Activated T-cell treated with anti-CD3 and anti-CD28 coated beads, Interleukin-2, amount 50 U/mL, for 4 hours (primary cell): ENCODE measurements at places on chromosomes 1 and 21. TPM values are rescaled to one million over a fixed set of nuclear protein-coding genes. Genes with fewer than 3 reads are reported as not detected.

The RASAL2 gene
- total RNA-seq: 0.03 TPM

The ARV1 gene
- 19.3 TPM for total RNA-seq

The RSPH1 gene
- total RNA-seq: not detected

The IPO9 gene
- 45.4 TPM for total RNA-seq

The DIRAS3 gene
- total RNA-seq: not detected

The GPR137B gene
- total RNA-seq: 6.0 TPM

The OR2T27 gene
- total RNA-seq: not detected

The LRRC39 gene
- 0.38 TPM for total RNA-seq

The FAM177B gene
- not detected for total RNA-seq

The PROK1 gene
- not detected for total RNA-seq

The FYB2 gene
- total RNA-seq: not detected

The S100A7A gene
- not detected for total RNA-seq

The OR2L2 gene
- total RNA-seq: not detected

The DNASE2B gene
- not detected for total RNA-seq

The KRTAP10-5 gene
- total RNA-seq: not detected

The ADCY10 gene
- not detected for total RNA-seq

The TYW3 gene
- 46.9 TPM for total RNA-seq

The KCNT2 gene
- total RNA-seq: not detected

The CHRM3 gene
- total RNA-seq: 0.19 TPM

The EPHA2 gene
- total RNA-seq: 0.29 TPM

The PKP1 gene
- total RNA-seq: not detected

The ABCA4 gene
- total RNA-seq: not detected

The WNT3A gene
- not detected for total RNA-seq

The PDPN gene
- total RNA-seq: 0.46 TPM

The RBBP5 gene
- 31.2 TPM for total RNA-seq
